ENCODE measurements at places on chromosomes 2 and 18. TPM values are rescaled to one million over a fixed set of nuclear protein-coding genes. Genes with fewer than 3 reads are reported as not detected.

- no peak overlapping the region for H3K4me3 ChIP-seq
- H3K36me3 ChIP-seq: peaks cover 8% of the 10 kb centered on the region
These were observed 59.7 kb downstream of the EPC2 start for GRCh38 chr2:148704247-148704646.

GRCh38 chr18:27964811-27965210, 212.1 kb downstream of the CDH2 start:
- DNase-seq: peak; percentile 82
- peaks cover 7% of the 10 kb centered on the region for H3K4me1 ChIP-seq
- H3K36me3 ChIP-seq: no peaks in the 10 kb centered on the region
- no peak overlapping the region for H3K27ac ChIP-seq
- no peaks in the 10 kb centered on the region for H3K27me3 ChIP-seq

GRCh38 chr2:11873356-11874154, 127.1 kb downstream of the LPIN1 start:
- H3K36me3 ChIP-seq: no peaks in the 10 kb centered on the region
- no peak overlapping the region for H3K27ac ChIP-seq
- H3K4me3 ChIP-seq: no peak overlapping the region
- H3K27me3 ChIP-seq: no peaks in the 10 kb centered on the region
- no peaks in the 10 kb centered on the region for H3K4me1 ChIP-seq

DNA sequence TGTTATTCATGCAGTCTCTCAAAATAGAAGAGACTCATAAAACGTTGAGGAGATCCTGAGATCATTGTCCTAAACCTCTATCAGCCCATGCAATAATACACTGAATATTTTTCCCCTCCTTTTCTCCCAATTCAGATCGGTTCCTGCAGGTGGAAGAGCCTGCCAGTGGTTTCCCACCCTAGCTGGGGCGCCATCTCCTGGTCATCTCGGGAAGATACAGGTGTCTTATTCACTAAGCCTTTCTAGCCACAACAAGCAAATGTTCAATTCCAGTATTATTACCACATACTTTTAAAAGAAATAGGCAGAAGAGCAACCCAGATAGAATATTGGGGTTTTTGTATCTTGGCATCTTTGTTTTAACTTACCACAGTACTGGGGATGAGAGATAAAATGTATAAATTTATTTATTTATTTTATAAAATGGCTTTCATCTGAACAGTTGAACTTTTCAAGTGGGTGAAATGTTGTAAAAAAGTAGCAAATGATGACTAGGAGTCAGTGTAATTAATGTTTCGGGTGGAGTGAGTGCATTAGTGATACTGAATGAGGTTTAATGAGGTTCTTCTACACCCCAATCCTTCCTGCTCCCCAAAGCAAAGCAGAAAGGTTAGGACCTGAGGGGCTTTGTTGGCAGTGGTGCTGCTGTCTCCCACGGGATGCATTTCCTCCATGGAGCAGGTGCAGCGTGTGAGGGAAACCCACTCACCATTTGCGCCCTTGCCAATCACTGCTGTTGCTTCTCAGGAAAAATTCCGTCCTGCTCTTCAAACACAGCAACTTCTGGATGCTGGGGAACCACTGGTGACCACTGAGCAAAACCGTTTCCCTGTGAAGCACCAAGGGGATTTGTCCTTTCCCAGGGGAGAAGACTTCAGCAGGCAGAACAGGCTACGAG, 147.1 kb upstream of the FHL2 start:
- no peaks in the 10 kb centered on the region for H3K36me3 ChIP-seq
- H3K27me3 ChIP-seq: no peaks in the 10 kb centered on the region
- H3K4me1 ChIP-seq: 0 out of 2 replicates have a peak, but pooled peaks cover under 1% of the 10 kb centered on the region

GRCh38 chr18:32983721-32984120, 210.9 kb upstream of the KLHL14 start:
- no peaks in the 10 kb centered on the region for H3K4me1 ChIP-seq
- no peak for DNase-seq
- no peak overlapping the region for H3K4me3 ChIP-seq
- no peaks in the 10 kb centered on the region for H3K36me3 ChIP-seq
- no peak overlapping the region for H3K27ac ChIP-seq
- H3K27me3 ChIP-seq: no peaks in the 10 kb centered on the region

- no peaks in the 10 kb centered on the region for H3K27me3 ChIP-seq
- no peak overlapping the region for H3K4me3 ChIP-seq
- H3K27ac ChIP-seq: no peak overlapping the region
- DNase-seq: no peak
- H3K4me1 ChIP-seq: no peaks in the 10 kb centered on the region
These were observed 20.9 kb downstream of the GKN2 start for GRCh38 chr2:68931799-68932198.

GRCh38 chr2:241235859-241236593, 47.5 kb downstream of the ANO7 start:
- no peak overlapping the region for H3K4me3 ChIP-seq
- H3K36me3 ChIP-seq: peaks cover 50% of the 10 kb centered on the region
- H3K4me1 ChIP-seq: no peaks in the 10 kb centered on the region
- no peak overlapping the region for H3K27ac ChIP-seq

DNA sequence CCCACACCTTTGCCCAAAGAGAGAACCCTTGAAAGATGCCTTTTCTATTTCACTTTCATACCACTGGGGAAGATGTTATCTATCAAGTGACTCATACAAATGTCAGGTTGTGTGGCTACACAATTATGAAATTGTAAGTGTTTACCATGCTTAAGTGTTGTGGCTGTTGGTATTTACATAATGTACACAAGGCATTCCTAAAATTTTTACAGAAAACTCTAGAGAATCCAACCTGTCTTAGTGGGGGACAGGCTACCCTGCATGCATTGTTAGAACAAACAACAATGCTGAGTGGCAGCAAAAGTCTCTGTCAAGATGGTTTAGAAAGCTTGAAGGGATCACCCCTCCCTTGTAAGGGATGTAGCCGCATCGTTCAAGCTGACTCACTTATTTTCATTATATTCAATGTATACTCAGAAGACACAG, 5.5 kb upstream of the MGAT4A start:
- no peak for DNase-seq
- peaks cover 6% of the 10 kb centered on the region for H3K4me1 ChIP-seq
- no peak overlapping the region for H3K4me3 ChIP-seq
- H3K36me3 ChIP-seq: no peaks in the 10 kb centered on the region
- H3K27me3 ChIP-seq: peaks cover 25% of the 10 kb centered on the region

GRCh38 chr2:43095533-43096295, 130.7 kb downstream of the ZFP36L2 start:
- no peak overlapping the region for H3K4me3 ChIP-seq
- H3K4me1 ChIP-seq: peaks cover 5% of the 10 kb centered on the region
- no peak overlapping the region for H3K27ac ChIP-seq

DNA sequence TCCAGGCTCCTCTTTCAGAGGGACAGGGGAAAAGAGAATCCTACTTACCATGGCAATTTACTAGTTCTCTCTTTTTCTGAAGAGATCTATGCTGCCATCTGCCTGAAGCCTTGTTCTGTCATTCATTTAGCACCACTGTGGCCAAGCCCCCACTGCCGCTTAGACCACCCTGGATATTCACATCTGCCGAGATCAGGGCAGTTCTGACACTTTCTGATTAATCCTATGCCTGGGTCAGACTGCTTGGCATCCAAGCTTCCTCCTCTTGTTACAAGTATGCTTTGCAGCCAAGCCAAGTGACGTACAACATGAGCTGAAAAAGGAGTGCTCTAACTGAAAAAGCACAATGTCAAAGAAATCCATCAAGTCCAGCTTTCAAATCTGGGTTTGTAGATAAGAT, 332.6 kb downstream of the SUCLG1 start:
- DNase-seq: no peak
- no peaks in the 10 kb centered on the region for H3K4me1 ChIP-seq
- no peaks in the 10 kb centered on the region for H3K27me3 ChIP-seq
- no peak overlapping the region for H3K4me3 ChIP-seq
- no peak overlapping the region for H3K27ac ChIP-seq
- no peaks in the 10 kb centered on the region for H3K36me3 ChIP-seq

DNA sequence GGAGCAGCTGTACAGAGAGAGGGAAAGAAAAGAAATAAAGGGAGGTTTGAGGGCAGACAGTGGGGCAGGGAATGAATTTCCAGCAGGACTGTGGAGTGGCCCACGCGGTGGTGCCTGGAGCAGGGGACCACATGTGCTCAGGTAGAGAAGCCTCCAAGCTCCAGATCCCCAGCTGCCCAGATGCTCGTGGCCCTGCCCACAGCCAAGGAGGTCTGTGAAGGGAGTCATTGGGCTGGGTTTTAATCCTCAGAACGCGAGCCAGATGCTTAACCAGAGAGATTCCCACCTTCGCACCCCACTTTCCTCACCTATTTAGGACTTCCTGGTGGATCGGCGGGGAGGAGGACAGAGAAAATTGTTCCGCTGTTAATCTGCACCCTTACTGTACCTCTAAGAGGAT, 369.4 kb downstream of the PARD3B start:
- H3K36me3 ChIP-seq: no peaks in the 10 kb centered on the region
- no peaks in the 10 kb centered on the region for H3K4me1 ChIP-seq
- no peaks in the 10 kb centered on the region for H3K27me3 ChIP-seq

ITGA4 gene
- total RNA-seq: 2.4 TPM

SNTG2 gene
- total RNA-seq: 56.0 TPM

DNAJB2 gene
- 25.5 TPM for total RNA-seq

ESPNL gene
- total RNA-seq: 4.3 TPM

GALR1 gene
- total RNA-seq: 0.74 TPM

All from GM23338 (cell line).